Heart left ventricle (tissue), 16 donors: ENCODE measurements at places on chromosomes 7 and 10. TPM values are rescaled to one million over a fixed set of nuclear protein-coding genes. Genes with fewer than 3 reads are reported as not detected.

LRRC4 gene
- polyA plus RNA-seq = 0.89 TPM

DNA sequence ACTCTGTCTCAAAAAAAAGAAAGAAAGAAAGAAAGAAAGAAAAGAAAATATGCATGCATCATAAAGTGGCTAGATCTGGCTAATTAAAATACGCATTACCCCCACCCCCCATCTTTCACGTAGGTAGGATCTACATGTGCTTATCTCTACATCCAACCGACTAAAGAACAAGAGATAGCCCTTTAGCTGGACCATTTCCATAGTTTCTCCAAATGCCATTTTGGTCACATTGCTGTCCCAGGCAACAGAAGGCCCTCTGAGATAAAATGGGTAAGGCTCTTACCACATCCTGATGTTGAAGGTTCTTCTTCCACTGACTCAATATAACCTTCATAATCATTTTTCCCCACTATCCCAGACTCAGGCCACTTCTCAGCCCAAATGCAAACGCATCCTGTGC lies 31.5 kb downstream of the PIK3AP1 start:
- DNase-seq = no peak

GRCh38 chr10:66784770-66785169 lies 141.1 kb upstream of the LRRTM3 start:
- no peak for DNase-seq

CAV1 gene
- polyA plus RNA-seq = 125 TPM

DNA sequence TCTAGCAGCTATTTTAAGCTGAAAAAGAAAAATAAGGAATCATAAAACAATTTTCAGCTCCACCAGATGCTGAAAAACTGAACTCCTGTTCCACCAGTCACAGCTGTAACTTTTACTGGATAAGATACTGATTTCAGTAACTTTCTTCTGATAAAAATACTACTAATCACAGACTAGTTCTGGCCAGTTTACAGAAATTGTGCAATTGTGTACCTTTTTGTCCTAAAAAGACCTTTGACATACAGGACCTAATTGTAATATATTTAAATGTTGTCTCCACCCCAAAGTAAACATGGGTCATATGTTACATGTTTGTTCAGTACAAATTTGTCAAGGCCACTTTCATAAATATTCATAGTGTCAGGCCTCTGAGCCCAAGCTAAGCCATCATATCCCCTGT lies 27.1 kb upstream of the PIP start:
- DNase-seq = no peak

WDFY4 gene
- 0.46 TPM for polyA plus RNA-seq

GRCh38 chr10:4081685-4082111 lies 296.7 kb upstream of the KLF6 start:
- peak; percentile 47 for DNase-seq

GRCh38 chr7:32381024-32381601 lies 109.1 kb downstream of the LSM5 start:
- DNase-seq = no peak

- no peak for DNase-seq
Measured at GRCh38 chr7:22697876-22698606, 29.0 kb upstream of the IL6 start.

DNA sequence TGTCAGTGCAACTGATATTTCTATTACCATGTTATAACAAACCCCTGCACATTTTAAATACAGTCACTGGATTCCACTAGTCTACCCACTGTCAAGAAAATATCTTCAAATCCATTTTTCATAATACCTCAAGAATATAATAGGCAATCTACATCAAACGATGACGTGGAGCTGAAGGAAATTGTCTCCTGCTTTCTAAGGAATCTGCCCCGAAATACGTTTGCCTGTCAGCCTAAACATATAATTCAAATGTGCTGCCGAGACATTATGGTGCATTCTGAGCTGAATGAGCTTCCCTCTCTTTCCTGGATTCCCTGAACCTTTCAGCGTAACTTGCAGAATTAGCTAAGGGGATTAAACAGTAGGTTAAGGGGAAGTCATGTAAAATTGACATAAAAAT lies 306.8 kb downstream of the SORCS1 start:
- DNase-seq = no peak

GRCh38 chr7:124254396-124254795 lies 221.5 kb upstream of the TMEM229A start:
- no peak for DNase-seq

GRCh38 chr10:110527731-110528171 lies 30.0 kb downstream of the DUSP5 start:
- no peak for DNase-seq

UPK3B gene
- 0.19 TPM for polyA plus RNA-seq

- no peak for DNase-seq
Measured at GRCh38 chr10:78337016-78337415, 303.4 kb downstream of the RPS24 start.

GRCh38 chr7:26485367-26485934 lies 193.8 kb downstream of the SNX10 start:
- no peak for DNase-seq

DNA sequence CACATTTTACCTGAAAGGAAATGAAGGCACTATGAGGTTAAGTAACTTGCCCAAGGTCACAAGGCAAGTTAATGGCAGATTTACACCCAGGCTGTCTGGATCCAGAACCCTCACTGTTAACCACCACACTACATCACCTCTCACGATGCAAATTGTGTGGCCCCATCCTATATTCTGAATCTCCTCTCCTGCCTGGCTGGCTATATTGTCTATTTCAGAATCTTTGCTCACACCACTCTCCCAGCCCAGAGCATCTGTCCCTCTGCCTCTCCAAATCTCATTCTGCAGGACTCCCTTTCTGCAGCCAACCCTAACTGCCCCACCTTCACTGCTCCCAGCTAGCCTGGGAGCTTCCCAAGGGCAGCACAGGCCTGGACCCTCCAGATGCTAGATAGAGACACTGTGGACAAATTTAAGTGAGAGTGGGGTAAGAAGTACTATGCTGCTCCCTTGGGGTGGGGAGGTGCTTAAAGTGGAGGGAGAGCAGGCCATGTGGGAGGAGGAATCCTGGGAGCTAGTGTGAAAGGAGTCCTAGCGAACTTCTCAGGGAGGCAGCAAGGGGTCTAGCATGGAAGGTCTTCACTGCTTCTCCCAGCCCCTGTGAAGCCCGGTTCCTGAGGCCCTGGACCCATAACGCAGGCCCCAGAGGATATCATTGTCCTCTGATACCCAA lies 786 bp downstream of the CUEDC2 start:
- no peak for DNase-seq

DNA sequence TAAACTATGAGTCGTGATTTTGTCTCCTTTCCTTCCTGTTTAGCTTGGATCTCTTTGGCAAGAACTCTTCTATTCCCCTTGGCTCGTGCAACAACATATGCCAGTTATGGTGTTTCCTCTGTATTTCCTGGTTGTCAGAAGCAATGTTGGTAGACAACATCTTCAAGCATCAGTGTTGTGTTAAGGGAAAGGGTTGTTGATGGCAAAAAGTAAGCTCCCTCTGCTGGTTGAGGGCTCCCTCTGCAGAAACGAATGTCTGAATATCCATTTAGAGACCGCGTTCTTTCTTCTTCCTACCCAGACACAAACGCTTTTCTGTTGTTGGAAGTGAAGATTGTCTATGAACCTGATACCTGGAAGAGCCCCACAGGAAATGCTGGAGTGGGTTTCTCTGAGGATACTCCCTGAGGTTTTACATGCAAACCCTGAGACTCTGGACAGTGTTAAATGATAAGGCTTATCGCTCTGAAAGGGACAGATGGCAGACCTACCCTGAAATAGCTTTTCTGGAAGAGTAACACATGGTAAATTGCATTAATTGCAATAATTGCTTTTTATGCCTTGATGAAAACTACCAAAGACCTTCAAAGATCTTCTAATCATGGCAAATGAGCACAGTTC lies 23.5 kb upstream of the C1QL3 start:
- no peak for DNase-seq

DNA sequence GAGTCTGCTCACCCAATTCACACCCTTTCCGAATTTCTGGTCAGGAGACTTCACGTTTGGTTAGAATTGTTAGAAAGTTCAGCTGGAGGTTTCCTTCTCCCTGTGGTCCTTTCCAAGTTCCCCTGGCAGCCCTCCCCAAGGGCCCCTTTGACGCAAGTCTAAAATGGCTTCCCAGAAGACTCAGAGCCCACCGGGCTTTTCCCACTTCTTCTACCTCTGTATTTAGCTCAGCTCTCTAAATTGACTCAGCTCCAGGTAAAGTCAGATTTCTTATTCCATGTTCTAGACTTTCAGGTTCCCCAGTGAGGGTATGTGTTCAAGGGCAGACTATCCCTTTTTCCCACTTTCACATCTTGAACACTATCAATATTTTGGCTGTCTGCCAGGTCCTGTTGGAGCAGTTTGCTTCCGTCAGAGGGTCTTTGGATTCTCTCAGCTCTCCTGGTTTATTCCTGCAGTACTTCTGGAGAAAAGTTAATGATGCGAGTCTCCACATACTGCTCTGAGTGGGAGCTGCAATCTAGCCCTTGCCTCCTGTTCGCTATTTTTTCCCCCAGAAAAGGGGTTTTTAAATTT lies 53.1 kb upstream of the ZNF273 start:
- no peak for DNase-seq

- no peak for DNase-seq
Measured at GRCh38 chr7:1223196-1223981, 9.3 kb upstream of the UNCX start.

VIPR2 gene
- polyA plus RNA-seq = 15.1 TPM

GRCh38 chr10:81873932-81874816 lies 820 bp upstream of the NRG3 start:
- peak; percentile 71 for DNase-seq

GRCh38 chr7:143284591-143285469 lies at the start of gene TMEM139:
TMEM139 (plus strand) TSS chr7:143284958; CDS start chr7:143285958, 1,000 bp downstream.
- peak; percentile 38 for DNase-seq

GRCh38 chr10:16049782-16050181 lies 189.5 kb upstream of the MINDY3 start:
- no peak for DNase-seq

GRCh38 chr10:436013-436697 lies 253.3 kb downstream of the DIP2C start:
- no peak for DNase-seq

- DNase-seq = peak; percentile 60
Measured at GRCh38 chr7:27143023-27143949, at the start of gene HOXA5. HOXA5 (minus strand) TSS chr7:27143681; CDS start chr7:27143607, 74 bp downstream.

DNA sequence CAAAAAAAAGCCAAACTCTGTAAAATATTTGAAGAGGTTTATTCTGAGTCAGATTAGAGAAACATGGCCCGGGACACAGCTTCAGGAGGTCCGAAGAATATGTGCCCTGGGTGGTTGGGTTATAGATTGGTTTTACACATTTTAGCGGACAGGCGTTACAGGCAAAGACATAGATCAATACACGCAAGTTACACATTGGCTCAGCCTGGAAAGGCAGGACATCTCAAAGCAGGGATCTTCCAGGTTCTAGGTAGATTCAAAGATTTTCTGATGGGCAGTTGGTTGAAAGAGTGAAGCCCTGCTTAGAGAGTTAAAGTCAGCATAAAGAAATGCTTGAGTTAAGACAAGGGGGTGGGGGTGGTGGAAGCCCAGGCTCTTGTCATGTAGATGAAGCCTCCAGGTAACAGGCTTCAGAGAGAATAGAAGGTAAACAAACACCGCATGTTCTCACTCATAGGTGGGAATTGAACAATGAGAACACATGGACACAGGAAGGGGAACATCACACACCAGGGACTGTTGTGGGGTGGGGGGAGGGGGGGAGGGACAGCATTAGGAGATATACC lies 464.3 kb upstream of the ADARB2 start:
- no peak for DNase-seq

CYP2W1 gene
- polyA plus RNA-seq = not detected

DNA sequence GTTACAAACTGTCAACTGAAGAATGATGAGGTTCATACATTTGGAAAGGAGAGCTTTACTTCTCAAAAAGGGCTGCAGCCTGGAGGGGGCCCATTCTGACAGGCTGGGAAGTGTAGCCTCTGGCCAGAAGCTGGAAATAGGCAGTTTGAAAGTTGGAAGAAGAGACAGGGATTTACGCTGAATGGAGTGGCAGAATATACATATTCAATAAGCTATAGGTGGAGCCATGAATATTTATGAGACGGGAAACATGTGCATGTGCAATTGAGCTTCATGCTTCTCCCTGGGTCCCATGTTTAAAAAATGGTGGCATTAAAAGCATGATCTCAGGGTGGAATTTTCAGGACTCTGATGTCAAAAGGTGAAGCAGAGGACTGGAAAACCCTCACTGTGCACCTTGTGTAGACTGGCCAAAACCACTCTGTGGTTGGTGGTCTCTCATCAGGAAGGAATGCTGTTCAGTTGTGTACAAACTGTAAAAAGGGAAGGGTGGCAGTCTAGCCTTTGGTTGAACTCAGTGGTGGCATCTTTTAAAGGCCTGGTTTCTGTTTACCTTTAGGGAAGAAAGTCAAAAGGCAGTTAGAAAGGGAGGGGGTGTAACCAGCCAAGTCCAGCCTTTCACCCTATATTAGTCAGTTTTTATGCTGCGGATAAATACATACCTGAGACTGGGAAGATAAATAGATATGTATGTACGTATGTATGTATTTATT lies 7.2 kb upstream of the ACTR3B start:
- DNase-seq = no peak

DNA sequence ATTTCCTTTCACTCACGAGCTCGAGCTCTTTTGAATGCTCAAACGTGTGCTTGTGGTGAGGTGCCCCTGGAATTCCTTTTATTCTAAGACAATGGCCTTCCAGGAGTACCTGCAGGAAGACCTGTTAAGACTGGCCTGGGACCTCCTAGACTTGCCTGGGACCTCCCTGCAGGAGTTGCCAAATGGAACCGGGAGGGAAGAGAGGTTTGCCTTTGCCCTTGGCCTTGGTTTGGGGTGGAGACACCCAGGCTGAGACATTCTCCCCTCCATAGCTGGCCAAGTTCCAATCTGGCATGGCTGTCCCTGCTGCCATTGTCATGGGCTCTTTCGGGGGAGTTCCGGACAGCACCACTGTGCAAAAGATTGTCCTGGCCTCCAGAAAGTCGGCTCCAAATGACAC lies 39.7 kb downstream of the DNAJB12 start:
- DNase-seq = no peak

GRCh38 chr7:40468891-40469864 lies 334.4 kb downstream of the SUGCT start:
- DNase-seq = no peak

- peak; percentile 32 for DNase-seq
Measured at GRCh38 chr7:74010407-74010806, 17.6 kb upstream of the ELN start.

RADIL gene
- 3.5 TPM for polyA plus RNA-seq

DNA sequence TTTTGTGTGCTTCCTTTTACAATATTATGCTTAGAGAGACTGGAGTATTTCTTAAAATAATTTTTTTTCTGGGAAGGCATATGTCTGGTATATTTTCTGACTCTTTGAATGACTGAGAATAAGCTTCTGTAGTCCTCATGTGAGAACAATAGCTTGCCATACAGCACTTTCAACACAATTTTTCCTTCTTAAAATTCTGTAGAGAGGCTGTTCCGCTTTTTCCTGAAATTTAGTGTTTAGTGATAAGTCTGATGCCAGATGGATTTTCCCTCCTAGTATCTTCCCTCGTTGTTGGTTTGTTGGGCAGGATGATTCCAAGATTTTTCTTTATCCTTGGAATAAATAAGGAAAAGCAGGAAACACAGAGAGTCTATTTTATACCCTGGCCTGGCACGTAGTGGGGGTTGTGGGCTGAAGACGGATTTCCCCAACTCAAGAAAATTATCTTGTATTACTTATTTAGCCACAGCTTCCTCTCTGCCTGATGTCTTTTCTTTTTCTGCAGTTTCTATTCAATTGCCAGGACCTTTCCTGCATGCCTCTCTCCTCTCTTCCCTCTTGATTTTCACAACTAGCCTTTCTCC lies 111.2 kb downstream of the AOAH start:
- no peak for DNase-seq

- DNase-seq = no peak
Measured at GRCh38 chr7:155913291-155913690, 101.0 kb upstream of the SHH start.
